ENCODE measurements at places on chromosomes 1 and 21.

- no peak for DNase-seq
These were observed 459 bp downstream of the CAPZB start for GRCh38 chr1:19484798-19485361.

DNA sequence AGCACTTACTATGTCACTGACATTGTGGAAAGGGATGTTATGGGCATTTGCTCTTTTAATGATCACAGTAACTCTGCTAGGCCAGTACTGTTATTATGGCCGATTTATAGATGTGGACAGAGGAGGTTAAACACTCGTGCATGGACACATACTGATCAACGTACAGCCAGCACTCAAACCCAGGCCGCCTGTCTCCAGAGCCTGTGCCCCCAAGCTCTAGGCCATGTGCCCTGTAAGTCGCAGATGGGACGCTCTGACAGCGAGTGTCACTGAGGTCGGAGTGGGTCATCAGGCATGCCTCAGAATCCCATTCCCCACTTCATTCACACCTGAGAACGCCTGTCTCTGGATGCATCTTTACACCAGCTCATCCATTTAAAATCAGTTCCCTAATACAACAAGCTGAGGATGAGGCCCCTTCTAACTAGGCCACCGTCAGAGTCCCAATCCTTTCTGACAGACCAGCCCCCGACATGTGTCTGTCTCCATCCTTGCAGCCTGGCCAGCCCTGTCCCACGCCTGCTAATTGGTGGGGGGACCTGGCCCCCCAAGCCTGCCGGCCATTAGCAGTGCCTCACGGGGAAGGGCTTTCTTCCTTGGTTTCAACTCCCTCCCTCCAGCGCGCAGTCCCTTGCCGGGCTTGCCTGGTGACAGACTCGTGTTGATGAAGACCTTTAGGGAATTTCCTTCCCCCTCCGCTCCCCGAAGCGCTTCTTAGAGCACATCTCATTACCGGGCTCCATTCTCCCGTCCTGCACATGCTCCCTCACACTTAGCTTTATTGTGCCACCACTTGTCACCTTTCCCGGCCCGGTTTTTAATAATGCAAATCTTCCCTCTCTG is 436.8 kb downstream of the KIF26B start:
- no peak for DNase-seq

DNA sequence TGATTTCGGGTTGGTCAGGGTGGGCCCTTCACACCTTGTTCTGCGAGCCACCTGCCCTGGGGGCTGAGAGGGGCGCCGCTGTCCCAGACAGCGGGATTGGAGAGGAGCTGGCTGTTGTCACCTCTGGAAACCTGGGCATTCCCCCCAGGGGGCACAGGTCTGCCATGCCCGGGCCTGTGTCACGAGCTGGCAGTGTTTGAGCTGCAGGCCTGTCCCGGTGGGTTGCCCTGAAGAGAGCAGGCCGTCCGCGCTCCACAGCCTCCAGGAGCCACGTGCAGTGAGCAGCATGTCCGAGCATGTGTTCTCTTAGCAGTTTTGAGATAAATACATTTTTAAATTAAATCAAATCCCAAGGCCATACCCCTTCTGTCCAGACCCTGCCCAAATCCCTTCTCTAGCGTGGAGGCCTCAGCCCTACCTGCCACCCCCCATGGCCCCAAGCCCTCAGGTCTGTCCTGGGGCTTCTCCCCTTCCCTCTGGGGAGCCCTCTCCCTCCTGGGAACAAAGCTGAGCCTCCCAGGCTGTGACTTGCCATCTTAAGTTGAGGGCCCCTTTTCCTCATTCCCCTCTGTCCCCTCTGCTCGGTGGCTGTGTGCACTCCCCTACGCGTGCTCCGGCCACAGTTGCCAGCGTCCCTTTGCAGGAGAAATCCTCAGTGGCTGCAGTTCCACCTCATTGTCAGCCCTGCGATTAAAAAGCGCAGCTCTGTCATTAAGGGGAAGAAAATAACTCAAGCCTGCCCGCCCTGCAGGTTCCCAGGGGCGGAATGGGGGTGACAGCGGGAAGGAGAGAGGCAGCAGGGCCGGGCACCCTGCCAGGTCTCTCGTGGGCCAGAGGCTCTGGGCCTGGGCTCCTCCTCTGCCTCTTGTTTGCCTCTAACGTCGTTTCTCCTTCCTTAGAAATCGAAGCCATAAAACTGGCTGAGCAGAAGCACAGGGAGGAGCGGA is 26.6 kb downstream of the SLX9 start:
- DNase-seq = no peak

GRCh38 chr1:224743608-224744164 is 127.6 kb downstream of the CNIH3 start:
- no peak for DNase-seq

DNA sequence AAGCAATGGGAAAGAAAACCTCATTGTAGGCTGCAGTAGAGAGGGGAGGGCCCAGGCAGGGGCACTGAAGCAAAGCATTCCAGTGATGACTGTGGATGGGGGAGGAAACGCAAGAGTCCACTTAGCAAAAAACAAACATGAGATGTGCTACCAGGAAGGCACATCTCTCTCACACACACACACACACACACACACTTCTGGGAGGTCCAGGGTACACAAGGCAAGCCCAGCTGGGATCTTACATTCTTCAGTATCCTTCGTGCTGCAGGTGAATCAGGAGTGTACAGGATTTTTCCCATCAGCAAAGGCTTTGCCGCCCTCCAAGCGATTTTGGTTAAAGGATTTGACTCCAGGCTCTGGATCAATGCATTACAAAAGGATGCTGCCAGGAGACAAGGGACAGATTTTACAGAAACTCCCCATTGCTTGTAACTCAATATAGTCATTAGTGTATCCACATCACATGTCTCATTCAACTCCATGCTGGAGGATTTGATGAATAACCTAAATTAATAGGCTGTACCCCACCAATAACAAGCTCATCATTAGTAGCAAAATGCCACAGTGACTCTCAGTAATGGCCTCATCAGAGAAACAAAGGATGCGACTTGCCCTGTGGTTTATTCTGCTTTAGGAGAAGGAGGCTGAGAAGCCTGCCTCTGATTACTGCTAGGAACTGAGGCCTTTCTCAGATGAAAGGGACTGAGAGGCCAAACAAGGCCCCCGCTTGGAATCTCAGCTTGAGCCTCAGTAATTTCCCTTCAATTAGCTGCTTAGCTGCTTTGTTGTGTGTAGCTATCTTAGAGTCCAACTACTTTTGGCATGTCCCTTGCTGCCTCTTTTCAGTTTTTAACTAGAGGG is 41.6 kb downstream of the ABCA4 start:
- no peak for DNase-seq

GRCh38 chr21:27298465-27298864 is 331.6 kb upstream of the ADAMTS5 start:
- no peak for DNase-seq

- no peak for DNase-seq
These were observed 1.9 kb upstream of the HES3 start for GRCh38 chr1:6241887-6242740.

DNA sequence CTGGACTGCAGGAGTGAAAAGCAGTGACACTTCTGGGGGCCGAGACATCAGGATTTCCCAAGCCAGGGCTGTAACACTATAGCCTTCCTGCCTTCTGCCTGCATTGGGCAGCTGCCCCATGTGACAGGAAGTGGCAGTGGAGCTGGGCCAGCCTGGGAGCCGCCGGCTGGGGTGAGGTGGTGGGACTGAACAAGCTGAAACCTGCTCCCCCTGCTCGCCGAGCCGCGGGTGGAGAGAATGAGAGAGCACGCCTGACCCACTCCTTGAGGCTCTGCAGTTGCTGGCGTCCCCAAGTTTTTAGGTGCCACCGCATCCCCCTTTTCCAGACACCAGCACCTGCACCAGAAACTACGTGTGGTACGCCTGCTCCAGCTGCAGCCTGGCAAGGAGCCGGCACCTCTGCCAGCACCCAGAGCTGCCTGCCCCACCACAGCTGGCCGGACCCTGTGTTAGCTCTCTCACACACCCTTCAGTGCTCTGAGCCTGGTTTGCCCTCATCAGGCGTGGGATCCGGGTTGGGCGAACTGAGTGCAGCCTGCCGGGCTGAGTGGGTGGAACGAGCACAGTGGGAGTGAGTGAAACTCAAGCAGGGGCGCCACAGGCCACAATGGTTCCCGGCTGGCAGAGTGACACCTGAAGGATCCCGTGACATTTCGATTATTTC is 119.4 kb downstream of the AKT3 start:
- DNase-seq = no peak

DNA sequence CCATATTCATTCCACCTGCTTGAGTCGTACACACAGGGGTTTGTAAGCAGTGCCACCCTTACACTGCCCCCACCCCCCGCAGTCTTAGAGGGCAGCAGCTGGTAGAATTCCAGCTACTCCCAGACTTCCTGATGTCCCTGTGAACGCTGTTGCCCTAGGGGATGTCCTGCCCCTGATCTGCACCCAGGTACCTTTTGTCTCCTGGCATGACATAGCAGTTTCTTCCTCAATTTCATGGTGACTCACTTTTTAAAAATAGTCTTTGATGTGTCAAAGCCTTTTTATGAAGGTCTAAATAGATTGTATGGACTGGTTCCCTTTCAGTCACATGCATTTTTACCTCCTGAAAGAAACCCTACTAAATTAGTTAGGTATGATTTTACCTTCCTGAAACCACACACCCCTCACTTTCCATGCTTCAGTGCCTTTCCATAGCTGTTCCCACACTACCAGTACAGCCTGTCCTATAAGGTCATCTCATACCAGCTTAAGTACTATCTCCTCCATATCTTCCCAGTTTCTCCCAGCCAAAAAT is 76.4 kb downstream of the ST3GAL3 start:
- no peak for DNase-seq

GRCh38 chr1:6484826-6485167 is 6.7 kb downstream of the PLEKHG5 start:
- no peak for DNase-seq

- DNase-seq = no peak
These were observed 38.0 kb downstream of the EBNA1BP2 start for GRCh38 chr1:43134068-43134467.

DNA sequence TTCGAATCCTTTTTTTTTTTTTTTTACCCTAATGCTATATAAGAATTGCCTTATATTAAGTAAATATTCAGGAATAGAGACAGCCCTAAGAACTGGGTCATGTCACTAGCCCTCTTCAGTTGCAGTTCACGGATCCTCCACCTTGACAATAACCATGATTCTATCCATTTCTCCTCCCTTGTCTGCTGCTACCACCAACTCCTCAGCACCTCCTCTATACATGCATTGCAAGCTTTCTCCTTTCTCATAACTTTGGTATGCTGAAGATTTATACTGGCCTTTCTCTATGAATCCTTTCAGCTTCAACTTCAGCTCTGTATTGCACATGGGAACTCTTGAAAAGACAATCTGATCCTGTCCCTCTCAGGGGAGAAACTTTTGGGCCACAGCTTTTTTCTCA is 14.3 kb upstream of the DR1 start:
- no peak for DNase-seq

GRCh38 chr1:74674278-74675048 is 871 bp upstream of the ERICH3 start:
- no peak for DNase-seq

GRCh38 chr1:172089768-172090510 is 248.6 kb downstream of the DNM3 start:
- peak; percentile 38 for DNase-seq

- DNase-seq = no peak
These were observed 245.4 kb downstream of the TNR start for GRCh38 chr1:175498002-175498401.

DNA sequence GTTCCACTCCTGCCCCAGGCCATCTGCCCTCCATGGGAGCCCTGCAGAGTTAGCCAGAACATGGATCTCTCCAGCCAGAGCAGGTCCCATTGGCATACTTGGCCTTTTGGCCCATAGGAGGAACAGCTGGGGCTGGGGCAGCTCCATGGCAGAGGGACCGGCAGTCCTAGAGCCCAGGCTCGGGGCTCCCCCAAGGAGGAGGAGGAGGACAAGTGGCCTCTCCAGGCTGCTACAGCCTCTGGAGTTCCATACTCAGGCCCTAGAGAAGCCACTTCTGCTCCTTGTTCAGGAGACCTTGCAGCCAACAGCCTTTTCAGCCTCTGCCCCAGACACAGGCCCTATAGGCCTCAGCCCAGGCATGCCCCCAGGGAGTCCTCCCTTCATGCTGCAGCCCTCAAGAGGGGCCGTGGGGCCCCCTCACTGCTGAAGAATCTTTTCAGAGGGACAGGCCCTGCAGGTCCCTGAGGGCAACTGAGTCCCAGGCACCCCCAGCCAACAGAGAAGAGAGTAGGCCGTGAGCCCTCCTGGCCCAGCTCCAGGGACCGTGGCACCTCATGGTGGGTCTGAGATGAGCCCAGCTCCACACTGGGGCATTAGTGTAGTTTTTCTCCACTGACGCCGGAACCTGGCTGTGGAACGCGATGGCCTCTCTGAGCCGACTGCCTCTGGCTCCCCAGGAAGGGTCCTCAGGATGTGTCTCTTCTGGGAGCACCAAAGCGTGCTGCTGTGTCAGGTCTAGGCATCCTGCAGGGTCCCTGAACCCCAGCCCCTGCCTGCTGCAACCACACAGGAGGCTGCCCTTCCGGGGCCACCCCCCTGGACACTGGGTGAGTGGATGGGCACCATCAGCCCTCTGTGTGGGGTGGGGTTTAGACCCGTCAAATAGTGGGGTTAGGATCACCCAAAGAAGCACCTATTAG is 297.6 kb upstream of the VAMP3 start:
- no peak for DNase-seq

DNA sequence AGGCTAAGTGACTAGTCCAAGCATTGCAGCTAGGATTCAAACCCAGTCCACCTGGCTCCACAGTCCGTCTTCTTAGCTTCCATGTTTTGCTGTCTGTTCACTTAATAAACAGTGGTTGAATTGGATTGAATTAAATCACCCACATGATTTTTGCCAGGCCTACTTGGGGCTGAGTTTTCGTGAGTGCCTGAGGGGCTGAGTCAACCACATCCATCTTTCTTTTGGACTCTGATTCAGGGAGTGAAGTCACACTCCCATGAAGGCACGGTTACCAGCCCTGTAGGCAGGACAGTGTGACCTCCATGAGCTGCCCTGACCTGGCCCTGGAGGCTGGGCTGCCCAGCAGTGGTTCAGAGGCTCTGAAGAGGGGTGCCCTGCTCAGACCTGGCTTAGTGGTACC is 123.7 kb downstream of the ACTL8 start:
- DNase-seq = no peak

DNA sequence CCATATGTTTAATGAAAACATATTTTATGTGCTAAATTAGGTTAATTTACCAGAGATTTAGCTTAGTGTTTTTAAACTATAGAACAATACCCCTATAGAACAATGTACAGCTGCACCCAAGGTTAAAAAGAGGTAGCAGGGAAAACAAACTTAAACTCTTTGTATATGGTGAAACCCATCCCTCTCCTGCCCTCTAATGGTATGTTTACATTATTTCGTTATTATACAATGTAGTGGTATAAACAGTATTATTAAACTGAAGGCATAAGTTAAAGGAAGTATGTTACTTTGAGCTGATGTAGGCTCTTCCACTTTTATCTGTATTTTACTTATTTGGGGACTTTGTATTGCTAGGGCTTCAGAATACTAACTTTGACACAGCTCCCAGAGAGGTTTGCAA is 16.7 kb upstream of the ZYG11A start:
- no peak for DNase-seq

GRCh38 chr1:2310332-2311183 is 80.8 kb downstream of the MORN1 start:
- no peak for DNase-seq

GRCh38 chr1:74571891-74572290 is 59.5 kb upstream of the LRRC53 start:
- DNase-seq = no peak

GRCh38 chr1:22611530-22611947 is 24.9 kb upstream of the C1QA start:
- peak; percentile 62 for DNase-seq

Measured in liver (tissue), 10 donors.